NCI-H460 (cell line): ENCODE measurements at places on chromosomes 7 and 10.

DNA sequence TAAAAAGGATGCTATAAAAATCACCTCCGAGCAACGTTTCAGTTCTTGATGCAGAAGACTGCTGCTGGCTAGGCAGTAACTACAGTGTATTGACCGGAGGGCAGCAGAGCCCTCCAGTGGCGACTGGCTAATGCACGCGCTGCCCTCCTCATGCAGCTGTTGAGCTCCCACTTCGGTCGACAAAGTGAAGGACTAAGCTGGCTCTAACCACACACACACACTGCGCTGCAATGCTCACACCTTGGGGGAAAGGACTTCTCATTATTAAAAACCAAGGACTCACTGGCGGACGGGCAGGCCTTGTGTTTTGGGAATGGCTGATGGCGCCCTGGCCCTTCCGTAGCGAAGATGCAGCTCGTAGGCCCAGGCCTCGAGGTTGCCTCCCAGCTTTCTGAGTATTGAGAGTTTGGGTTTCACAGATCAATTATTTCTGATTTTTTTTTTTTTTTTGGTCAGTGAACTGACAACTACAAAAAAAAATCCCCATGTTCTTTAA lies 120.9 kb upstream of the DIP2C start:
- DNase-seq, result no peak

- DNase-seq, result no peak
These were observed 86.3 kb downstream of the RNF216 start for GRCh38 chr7:5694912-5695726.

GRCh38 chr10:61125560-61126170 lies 181.7 kb upstream of the RHOBTB1 start:
- DNase-seq, result no peak

DNA sequence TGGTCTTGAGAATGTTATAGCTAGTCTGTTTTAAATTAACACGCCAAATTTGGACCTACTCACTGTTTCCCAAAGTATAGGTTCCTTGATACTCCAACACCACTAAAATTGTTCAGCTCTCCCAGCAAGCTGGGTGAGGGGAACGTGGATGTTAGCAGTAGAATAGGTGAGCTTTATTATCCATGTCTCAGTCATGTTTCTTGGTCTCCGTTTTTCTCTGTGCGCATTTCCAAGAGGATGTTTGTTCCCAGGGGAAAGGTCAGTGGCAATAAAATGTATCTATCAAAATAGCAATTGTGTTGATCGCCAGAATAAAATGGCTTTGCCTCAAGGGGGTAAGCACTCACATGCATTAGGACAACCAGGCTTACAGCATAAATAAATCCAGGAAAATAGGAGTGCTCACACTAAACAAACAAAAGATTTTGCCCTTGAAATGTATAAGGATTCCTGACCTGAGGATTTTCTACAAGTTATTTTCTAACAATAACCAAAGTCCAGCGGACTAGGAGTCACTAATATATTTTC lies 187.0 kb upstream of the C7orf33 start:
- DNase-seq, result no peak

DNA sequence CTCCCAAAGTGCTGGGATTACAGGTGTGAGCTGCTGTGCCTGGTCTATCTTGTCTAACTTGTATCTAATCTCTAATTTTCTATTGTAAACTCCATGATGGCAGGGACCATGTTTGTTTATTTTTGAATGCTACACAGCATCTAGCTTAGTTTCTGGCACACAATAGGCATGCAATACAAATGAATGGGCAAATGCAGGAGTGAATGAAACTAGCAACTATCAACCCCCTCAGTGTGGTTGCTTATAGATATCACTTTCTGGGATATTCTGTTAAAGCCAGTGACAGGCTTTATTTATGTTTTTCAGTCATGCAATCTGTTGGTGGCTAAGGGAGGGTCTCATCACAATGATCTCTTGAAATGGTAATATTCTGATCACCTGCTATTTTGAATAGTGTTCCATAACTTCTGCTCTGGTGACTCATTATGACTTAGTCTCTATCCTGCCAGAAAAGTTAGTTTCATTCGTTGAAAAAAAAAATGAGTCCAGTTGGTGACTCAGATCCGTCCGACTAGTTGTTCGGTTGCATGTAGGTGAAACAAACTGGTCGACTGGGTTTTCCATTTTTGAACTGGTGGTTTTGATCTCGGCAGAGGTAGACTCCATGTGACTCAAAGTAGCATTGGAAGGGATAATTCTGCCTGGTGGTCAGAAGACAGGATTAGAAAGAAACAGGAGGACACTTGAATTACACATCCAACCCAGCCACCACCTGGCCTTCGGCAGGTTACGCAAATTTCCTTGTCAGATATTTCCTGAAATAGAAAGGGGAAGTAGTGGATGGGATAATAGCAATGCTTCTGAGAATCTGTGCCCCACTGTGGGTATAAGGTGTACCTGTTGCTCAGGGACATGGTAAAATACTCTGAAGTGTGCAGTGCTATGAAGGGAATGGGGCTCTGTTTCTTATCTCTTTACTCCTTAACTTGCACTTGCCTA lies 76.8 kb downstream of the GATA3 start:
- no peak for DNase-seq

DNA sequence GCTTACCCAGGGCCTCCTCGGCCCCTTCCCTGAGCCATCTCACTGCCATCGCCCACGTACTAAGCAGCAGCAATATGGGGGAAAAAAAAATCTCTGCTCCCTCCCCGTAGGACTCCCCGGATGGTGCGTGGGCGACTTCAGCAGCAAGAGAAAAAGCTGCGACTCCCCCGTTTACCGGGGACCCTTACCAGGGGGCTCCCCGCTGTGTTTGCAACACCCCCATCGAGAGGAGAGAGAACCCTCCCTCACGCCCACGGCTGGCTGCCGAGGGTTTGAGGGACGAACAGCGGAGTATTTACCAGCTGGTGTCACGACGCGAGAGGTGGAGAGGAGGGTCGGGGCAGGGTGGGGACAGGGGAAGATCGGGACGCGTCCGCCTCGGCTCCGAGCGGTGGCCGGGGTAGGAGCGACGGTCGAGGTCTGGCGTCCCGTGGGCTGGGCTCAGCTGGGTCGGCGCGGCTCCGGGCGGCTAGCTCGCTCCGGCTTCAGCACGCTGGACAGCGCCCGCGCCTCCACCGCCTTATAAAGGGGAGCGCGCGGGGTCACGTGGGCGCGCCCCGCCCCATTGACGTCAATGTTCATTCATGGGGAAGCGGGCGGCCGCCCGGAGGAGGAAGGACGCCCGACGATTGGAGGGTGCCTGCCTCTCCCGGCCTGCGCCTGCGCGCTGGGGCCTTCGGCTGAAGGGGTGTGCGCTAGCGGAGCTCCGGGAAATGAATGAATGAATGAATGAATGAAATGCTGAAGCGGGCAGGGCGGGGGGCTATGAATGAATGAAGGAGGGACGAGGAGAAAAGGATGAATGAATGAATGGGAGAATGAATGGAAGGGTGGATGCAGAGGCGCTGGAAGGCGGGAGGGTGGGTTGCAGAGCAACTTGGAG lies at the start of gene VGF:
Gene VGF (minus strand): TSS at position 495 of the 883 bp plus-strand sequence. CDS start 726 bp downstream, outside the sequence.
- peak; percentile 95 for DNase-seq

DNA sequence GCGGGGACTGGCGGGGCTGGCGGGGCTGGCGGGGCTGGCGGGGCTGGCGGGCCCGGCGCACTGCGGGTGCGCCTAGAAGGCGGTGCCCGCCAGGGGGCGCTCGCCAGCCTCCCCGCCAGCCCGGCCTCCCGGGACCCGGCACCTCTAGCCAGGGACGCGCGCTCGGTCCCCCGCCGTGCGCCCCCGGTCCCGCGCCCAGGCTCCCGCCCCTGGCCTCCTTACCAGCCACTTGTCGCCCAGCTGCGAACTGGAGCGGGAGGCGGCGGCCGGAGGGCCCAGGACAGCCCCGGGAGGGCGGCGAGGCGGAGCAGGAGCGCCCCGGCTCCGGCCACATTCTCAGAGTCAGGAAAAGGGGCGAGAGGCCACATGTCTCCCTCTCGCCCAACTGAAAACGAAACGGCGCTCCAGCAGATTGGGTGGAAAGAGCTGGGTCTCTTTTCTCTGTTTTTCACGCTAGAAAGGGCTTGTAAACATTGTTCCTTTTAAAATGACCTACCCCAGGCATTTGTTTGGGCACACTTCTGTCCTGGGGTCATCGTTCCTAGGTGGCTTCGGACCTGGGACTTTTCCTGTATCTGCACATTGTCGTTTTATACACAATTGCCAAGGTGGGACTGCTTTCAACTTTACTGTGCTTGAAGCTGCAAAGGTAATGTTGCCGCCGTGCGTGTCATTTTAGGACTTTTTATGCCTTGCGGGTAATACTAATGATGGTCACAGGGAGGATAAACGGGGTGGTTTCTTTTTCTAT lies 378 bp upstream of the PRKCQ start:
- peak; percentile 33 for DNase-seq

- no peak for DNase-seq
These were observed at the start of gene GFRA1 for GRCh38 chr10:116272440-116273283. TSS of gene GFRA1 (minus strand) at chr10:116273206. CDS start at chr10:116272029, 1,177 bp downstream.

- DNase-seq, result no peak
These were observed 243.5 kb upstream of the ZNF32 start for GRCh38 chr10:43892062-43892770.

GRCh38 chr7:351681-352480 lies 61.9 kb downstream of the FOXL3 start:
- no peak for DNase-seq

DNA sequence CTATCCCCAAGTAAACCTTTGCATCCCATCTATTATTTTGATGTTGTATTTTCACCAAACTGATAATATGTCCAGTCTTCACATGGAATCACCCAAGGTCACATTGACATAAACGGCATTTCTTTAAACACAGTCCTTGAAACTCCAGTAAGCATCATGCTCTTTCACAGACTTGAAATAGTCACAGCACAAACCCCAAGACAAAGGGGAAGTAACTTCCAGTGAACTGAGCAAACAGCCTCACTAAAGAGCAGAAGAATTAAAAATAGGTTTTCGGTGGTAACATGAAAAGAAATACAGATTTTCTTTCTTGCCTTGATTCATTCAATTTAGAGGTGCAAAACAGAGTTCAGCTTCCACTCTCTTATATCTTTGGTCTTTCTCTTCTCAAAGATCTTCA lies 253.7 kb downstream of the SFMBT2 start:
- DNase-seq, result no peak
